ENCODE measurements at places on chromosomes 13 and 19.
A peak's percentile ranks its signal among the peaks of the same experiment; 100 is the strongest.

DNA sequence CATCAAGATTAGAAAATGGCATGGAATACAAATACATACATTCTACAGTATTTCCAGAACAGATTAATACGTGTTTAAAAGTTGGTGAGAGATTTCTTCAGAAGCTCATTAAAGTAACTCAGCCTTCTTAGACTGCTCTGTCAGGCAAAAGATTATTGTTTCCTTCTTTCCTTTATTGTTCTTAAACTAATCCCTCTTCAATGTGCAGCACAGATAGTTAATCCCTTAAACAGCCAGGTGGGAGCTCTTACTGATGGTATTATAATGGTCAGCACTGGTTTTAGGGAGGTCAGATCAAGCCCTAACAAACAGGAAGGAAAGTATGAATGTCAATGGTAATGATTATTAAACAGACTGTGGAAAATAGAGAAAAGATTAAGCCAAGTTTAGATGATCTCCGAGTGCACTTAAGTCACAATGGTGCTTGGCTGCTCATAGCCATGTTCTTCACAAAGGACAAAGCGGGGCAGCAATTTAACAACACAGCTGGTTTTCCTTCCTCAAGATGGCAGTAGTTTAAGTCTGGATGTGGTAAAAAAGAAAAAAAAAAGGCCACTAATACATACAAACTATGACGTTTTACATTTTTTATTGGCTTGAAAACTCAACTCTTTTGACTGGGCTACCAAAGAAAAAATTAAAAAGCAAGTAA lies 992.6 kb downstream of the PCDH9 start:
- no peak for DNase-seq

DNA sequence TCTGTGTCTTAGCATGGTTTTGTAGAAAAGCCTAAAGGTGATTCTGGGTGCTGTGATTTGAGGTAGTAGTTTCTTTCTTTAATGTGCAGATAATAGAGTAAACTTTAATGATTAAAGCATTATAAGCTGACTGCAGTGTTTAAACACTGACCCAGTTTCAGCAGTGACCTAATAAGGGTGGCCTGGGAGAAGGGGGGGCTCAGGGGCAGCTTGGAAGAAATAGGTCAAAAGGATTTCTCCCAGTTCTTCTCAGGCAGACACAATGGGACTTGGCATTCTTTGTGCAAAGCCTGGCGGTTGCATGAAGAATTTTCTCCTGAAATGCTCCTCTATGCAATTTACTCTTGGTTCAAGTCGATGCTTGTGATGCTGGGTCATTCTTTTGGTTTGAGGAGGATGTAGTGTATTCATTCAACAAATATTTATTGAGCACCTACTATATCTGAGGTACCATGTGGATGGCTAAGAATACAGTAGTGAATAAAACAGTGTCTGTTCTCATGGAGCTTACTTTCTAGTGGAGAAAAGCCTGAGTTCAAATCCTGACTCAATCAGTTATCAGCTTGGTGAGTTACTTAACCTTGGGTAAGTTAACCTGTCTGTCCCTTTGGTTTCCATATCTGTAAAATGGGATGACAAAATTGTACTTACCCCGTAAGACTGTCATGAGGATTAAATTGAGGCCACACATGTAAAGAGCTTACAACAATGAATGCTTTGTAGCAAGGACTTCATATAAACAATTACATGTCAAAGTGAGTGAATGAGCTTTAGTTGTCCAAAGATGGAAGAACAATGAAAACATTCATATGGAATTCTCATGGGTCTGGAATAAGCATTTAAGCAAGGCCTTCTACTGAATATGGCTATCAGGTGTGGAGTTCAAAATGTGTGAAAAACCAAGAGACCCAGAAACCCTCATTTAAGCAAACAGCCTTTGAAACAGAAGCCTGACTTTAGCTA lies 210.2 kb downstream of the KCNRG start:
- no peak for DNase-seq

- no peak for DNase-seq
Measured at GRCh38 chr13:21395953-21396352, 63.1 kb downstream of the ZDHHC20 start.

DNA sequence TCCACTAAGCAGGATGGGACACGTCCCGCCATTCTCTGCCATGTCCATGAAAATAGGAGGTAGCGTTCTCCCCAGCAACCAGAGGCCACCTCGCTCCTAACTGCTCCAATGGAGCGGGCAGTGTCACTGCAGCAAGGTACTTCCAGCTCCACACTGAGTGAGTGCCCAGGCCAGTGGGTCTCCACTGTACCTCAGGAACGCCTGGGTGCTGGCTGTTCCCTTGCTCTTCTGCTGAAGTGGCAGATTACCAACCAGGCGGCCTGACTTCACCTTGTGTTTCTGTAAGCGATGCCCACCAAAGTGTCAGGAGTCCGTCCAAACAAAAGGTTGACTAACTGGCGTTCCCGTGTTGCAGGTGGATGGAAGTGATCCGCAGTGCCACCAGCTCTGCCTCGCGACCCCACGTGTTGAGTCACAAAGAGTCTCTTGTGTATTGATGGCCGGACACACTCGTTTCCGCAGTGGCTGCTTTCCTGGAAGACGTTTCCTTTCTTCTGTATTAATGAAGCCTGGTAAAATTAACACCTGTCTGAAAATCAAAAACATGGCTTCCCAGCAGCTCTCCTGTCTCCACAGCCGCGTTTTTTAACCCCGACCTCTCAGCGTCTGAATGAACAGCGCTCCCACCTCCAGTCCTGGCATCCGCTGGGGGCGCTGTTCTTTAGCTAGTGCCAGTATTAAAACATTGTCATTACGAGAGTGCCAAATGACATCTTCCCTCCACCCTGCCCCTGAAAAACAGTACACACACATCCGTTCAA lies 128.8 kb downstream of the STK24 start:
- DNase-seq = no peak

DNA sequence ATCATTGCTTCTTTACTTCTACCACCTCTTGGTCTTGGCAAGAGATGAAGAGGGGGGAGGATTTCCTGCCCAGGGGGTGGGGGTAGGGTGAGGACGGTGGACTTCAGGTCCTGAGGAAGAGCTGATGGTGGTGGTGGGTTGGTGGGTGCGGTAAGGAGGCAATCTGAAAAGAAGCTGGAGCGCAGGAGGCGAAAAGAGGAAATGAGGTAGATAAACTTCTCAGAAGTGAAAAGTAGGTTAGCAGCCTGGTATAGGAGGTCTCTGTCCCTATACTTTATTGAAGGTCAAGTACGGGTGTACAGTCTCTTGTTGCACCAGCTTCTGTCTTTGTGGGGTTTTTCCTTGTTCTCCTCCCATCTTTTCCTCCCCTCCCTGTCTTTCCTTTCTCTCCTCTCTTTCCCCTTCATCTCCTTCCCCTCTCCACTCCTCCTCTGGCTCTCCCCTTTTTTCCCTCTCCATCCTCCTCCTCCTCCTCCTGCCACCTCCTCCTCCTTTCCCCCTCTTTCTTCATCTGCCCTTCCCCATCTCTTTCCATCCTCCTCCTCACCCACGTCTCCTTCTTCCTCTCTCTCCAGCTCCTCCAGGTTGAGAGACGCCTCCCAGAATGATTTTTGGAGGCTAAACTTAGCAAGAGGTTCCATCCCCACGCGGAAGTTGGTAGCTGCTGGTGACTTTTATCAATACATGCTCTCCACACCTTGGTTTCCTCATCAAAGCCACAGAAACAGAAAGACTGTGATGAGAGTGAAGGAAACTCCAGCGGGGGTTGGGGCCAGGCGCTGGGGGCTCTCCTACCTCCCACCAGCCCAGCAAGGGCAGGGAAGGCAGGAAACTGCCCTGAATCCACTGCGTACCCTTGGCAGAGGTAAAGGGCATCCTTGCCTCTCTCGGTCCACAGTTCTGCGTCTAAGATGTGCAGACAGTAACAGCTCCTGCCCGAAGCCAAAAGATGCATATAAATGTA lies 15.3 kb downstream of the TNFSF14 start:
- no peak for DNase-seq

DNA sequence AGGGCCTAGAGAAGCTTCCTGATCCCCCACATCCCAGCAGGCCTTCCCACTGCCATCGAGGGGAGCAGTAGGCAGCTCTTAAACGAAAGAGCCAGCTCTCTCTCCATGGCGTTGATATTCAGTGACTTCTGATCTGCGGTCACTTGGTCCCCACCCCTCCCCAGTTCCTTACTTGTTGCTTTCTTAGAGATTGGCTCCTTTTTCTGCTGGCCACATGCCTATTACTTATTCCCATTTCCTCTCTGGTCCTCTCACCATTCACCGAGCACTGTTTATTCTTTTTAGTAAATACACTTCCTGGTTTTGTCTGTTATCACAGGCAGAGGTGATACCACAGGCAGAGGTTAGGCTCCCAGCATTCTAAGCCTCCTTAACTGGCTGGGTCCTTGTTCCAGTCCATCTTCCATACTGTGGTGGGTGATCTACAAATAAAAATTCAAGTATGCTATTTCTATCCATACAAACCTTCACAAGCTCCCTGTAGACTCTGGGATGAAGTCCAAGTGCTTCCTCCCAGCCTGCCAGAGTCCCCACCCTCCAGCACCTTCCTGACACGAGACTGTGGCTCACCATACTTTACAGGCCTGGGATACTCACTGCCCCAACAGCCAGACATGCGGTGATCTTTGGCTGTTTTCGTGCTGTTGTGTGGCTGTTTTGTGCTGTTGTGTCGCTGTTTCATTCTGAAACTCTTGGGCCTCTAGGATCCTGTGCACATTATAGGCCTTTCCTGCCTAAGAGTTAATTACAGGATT lies 315.9 kb downstream of the ATP8A2 start:
- DNase-seq = peak; percentile 52

GRCh38 chr13:113968463-113969310 lies 5.2 kb downstream of the C13orf46 start:
- no peak for DNase-seq

GRCh38 chr13:84962141-84962750 lies 837.0 kb downstream of the SLITRK6 start:
- no peak for DNase-seq

DNA sequence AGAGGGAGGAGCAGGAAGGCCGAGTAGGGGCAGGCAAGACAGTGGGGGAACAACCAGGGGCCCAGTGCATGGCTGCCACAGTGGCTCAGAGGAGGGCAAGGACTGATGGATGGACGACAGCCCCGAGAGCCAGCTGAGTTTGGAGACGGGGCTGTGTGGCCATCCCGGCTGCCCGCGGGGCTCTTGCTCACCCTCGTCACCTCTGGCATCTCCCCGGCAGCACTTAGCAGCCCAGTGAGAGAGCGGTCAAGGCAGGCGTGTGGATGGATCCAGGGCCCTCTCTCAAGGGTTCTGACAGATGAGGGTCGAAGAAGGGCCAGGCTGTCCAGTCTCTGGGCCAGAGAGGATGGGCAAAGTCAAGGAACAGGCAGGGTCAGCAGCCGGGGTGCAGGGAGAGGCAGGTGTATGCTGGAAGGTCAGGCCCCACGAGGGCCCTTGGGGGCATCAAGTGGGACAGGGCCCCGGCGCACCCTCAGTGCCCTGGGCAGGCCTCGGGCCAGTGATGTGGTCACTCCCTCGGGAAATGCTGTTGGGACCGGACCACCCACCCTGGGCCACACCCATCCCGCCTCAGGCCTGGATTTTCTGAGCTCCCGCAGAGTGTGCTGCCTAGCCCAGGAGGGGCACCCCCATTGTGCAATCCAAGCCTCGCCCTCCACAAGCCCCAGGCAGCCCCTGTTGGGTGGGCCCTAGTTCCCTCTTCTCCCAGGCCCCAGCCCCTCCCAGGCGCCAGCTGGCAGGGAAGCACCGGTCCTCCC lies 56.4 kb upstream of the TPM4 start:
- DNase-seq = no peak

GRCh38 chr13:77429320-77430142 lies 102.6 kb upstream of the MYCBP2 start:
- DNase-seq = no peak

GRCh38 chr19:3653865-3654513 lies 27.4 kb upstream of the CACTIN start:
- no peak for DNase-seq

Data from NCI-H2081 treated with DMSO at 0.1 percent for 48 hours (cell line).